ENCODE measurements at places on chromosomes 5 and 9.

GRCh38 chr5:142864290-142865260 lies 94.4 kb downstream of the ARHGAP26 start:
- DNase-seq, result no peak

GRCh38 chr5:57103317-57103907 lies 70.4 kb upstream of the GPBP1 start:
- no peak for DNase-seq

DNA sequence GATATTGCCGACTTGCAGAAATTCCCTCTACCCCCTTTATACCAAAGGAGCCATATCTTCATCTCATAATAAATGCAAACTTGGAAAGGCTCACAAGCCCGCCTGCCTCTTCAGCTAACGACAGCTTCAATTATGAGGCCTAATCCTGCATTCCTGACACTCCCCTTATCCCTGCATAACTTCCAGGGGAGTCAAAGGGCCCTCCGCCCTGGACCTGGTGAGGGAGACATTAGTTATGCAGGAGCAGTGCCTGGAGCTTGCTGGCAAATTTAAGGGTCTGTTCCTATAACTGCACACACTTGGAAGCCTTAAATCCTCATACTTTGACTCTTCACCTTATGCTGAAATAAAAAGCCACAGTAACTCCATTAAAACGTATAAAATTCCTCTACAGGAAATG lies 617.9 kb downstream of the BNC2 start:
- no peak for DNase-seq

- no peak for DNase-seq
These were observed 189.2 kb downstream of the FSTL4 start for GRCh38 chr5:133423011-133423617.

DNA sequence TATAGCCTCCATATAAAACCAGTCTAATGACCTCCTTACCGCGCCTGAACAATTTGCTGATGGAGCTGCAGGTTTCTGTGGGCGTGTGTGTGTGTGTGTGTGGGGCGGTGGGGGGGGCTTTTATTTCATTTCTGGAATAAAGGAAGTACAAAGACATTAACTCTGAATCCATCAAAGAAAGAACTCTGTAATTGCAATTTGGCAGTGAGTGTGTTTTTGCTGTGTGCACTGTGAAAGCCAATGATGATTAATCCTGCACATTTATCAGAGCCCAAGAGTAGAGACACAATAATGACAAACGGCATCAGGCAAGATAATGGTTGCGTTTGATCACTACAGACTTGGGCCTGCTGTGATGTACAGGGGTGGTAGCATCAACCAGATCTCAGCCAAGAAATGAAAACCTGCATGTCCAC lies 29.3 kb upstream of the NDFIP1 start:
- no peak for DNase-seq

DNA sequence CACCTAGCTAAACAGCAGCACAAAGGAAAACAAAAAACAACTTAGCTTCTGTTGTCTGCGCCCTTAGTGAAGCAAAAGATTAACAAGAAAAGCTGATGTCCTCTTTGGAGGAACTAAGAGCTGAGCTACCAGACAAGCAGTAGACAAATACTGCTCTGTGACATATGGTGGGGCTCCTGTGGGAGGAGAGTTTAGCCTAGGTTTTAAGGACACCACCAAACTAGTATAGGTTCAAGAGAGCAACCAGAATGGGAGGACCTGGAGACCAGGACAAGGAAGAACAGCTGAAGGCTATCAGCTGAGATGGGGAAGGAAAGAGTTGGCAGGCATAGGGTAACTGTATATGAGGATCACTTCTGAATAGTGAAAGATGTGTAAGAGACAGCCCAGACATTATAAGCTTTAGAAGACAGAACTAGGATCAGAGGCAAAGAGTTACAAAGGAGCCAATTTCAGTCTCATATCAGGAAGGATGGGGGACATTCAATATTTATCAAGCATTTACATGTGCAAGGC lies 27.2 kb downstream of the FBXW2 start:
- DNase-seq, result no peak

- peak; percentile 18 for DNase-seq
These were observed 5.3 kb downstream of the SLC12A7 start for GRCh38 chr5:1106385-1107166.

GRCh38 chr9:110579862-110580219 lies 300 bp upstream of the SVEP1 start:
- DNase-seq, result no peak

DNA sequence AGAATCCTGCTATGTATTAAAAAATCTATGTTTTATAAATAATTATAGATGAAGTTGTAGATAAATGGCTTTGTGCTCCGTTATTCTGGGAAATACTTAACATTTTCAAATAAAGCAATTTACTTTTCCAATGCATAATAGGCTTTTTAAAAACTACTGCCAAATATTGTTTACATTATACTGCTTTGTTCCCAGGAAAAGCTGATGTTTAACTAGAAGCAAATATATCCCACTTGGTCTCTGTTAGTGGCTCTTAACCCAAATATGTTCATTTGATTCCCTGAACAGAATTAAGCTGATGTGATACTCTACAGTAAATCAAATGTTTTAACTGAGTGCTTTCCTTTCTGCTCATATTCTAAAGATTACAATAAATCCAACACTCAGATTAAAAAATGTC lies 326.3 kb downstream of the SLCO4C1 start:
- no peak for DNase-seq

DNA sequence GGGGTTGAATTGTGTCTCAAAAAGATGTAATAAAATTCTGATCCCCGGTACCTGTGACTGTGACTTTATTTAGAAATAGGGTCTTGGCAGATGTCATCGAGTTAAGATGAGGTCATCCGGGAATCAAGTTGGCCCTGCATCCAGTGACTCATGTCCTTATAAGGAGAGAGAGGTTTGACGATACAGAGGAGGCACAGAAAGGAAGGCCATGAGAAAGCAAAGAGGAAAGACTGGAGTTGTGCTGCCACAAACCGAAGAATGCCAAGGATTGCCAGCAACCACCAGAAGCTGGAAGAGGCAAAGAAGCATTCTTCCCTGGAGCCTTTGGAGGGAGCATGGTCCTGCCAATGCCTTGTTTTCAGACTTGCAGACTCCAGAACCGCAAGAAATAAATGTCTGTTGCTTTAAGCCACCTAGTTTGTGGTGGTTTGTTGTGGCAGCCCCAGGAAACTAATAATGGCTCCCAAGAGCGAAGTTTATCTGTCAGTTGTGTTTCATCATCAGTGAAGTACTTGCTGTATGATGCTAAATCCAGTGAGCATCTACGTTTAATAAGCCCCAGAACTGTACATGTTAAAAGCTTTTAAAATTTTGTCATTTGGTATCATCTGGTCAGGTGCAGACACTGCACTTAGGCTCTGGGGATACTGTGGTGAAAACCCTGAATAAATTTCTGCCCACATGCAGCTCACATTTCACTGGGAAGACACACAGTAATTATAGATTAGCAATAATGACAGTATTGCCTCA lies 114.8 kb downstream of the TLE4 start:
- DNase-seq, result no peak
